Foreskin keratinocyte (primary cell): ENCODE measurements at places on chromosomes 7 and 10.

- DNase-seq, result no peak
Observed at GRCh38 chr10:87751274-87751673, 66.8 kb downstream of the ATAD1 start.

DNA sequence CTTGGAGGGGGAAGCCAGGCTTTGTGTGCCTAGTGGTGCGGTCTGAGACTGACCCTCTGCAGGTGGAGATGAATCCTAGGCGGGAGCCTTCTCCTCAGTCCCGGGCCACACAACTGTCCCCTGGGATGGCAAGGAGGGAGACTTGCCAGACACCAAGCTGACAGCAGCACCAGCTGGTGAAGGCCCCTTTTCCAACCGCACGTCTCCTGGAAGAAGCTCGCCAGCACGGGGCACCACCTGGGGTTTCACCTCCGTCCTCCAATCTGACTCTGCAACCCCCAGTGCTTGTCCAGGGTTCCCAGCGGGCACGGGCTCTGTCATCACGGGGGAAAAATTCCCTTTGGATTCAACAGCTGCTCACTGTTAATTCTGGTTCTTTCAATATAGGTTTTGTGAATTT is 34.2 kb upstream of the TCERG1L start:
- no peak for DNase-seq

GRCh38 chr10:17387861-17388503 is 66.4 kb downstream of the ST8SIA6 start:
- peak; percentile 58 for DNase-seq

- no peak for DNase-seq
Observed at GRCh38 chr10:2886662-2887061, 180.7 kb upstream of the PFKP start.

DNA sequence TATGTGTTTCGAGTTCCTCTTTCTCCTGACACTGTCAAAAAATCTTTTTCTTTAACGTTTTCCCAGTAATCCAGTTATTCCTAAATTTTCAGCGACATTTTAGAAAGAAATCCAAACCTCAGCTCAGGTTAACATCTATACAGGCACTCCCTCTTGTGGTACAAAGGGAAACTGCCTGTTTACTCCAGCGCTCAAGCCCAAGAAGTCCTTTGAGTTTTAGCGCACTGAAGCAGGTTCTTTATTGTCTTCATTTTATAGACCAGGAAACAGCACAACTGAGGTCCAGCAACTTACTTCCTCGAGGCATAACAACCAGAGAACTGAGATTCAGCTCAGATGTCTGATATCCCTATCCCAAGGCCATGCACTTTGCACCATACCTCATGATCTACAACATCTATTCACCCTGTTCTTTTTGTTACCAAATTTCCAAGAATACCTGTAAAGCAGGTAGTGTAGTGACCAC is 287.2 kb upstream of the MKLN1 start:
- peak; percentile 50 for DNase-seq

GRCh38 chr7:102434039-102434486 is 688 bp downstream of the ORAI2 start:
- no peak for DNase-seq

- DNase-seq, result no peak
Observed at GRCh38 chr10:8023321-8023720, 31.2 kb upstream of the GATA3 start.

DNA sequence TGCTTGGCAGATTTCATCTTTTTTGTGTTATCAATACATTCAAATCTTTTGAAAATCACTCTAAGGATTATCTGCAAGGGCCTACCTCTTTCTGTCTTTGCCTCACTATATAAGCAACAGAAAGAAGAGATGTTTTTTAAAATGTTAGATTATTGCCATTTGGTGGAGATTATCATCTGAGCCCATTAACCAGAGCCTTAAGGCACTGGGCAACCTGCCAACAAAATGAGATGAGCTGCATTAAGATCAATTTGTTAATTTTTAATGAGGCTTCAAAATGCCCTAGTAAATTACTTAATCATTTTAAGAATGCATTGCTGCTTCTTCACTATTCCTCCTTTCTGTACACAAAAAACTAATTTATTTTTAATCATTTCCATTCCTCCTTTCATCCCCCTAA is 314.1 kb downstream of the SNX13 start:
- DNase-seq, result no peak

- DNase-seq, result no peak
Observed at GRCh38 chr7:43508461-43508860, 74.4 kb upstream of the STK17A start.

GRCh38 chr10:89091496-89091895 is 100.9 kb downstream of the FAS start:
- DNase-seq, result no peak

DNA sequence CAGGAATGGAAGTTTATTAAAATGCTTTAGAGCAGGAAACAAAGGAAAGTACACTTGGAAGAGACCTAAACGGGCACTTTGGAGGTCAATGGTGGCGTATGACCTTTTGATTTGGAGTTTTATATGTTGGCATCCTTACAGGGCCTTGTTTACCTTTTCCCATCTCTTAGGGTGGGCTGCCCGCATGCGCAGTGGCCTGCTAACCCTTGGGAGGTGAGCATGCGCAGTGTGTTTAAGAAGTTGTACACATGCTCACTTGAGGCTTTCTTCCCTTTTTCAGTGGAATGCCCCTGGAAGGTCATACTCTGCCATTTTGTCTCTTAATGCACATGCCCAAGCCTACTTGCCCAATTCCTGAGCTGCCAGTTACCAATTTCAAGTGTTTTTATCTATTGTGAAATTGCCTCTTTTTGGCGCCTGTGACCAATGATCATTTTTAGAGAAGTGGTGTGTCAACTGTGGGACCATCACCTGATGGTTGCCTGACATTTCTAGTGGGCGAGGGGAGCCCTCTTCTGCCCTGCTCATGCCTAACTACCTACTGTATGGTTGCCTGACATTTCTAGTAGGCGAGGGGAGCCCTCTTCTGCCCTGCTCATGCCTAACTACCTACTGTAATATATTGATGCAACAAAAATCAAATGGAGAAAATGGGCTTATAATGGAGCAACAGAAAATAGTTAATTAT is 138.0 kb downstream of the PPP1R9A start:
- no peak for DNase-seq

- DNase-seq, result no peak
Observed at GRCh38 chr7:7686811-7687508, 31.4 kb downstream of the RPA3 start.

DNA sequence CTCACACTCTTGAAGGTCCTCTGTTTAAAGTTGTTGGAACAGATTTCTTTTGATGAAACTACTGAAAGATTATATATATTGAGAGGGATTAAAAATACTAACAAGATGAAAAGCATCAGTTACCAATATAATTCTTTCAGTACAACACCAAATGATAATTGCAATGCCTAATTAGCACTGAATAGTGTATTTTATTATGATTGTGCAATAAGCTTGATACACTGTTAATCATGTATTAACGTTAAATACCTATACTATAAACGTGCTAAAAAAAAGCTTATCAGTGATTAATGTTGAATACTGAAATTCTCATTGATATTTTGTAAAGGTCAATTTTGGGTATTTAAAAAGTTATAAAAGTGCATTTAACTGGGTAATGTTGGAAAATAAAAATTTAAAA is 61.5 kb downstream of the HIBADH start:
- DNase-seq, result no peak

- DNase-seq, result peak; percentile 4
Observed at GRCh38 chr10:131126321-131127137, 185.0 kb downstream of the TCERG1L start.

DNA sequence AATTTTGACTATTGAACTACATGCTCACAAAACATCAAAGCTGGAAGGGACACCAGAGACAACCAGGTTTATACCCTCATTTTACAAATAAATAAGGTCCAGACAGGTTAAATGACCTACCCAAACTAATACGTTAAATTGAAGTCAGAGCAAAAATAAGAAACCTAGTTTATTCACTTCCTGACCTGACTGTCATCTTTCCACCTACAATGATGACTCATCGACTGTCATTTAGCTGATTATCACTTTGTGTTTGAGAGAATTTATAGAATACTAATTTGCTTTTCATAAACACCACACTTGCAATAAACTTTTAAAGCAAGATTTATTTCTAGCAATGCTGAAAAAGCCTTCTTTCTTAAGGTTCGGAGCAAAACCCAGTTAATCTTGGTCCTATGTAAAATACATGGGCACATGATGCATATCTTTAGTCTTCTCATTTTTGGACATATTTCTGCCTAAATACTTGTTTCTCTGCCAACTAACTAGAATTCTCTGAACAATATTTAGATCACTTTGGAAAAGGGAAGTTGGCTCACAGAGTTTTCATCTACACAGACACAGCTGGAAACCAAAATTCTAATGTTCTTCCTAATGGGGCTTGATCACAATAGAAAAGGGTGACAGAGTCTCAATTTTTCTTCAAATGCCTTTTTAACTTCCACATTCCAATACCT is 16.7 kb upstream of the LRRN3 start:
- no peak for DNase-seq

DNA sequence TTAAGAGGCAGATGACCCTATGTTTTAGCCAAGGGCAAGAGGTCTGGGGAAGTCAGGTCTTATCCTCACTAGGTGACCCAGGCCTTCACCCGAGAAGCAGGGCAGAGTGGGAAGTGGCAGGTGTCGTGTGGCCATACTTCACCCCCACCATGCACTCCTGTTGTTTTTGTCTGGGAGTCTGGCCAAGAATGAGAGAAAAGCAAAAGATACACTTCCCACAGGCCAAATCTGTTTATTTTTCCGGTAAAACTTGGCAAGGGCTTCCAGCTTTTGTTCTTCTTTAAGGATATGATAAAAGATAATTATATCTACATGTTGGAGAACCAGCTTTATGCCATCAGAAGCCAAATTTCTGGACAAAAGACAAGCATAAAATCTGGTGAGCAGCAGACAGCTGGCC is 137.4 kb upstream of the CDC14C start:
- DNase-seq, result no peak

- no peak for DNase-seq
Observed at GRCh38 chr7:66518151-66518691, 110.5 kb upstream of the KCTD7 start.

GRCh38 chr7:24370541-24370940 is 86.6 kb downstream of the NPY start:
- DNase-seq, result no peak

- no peak for DNase-seq
Observed at GRCh38 chr10:127398140-127398970, 150.8 kb upstream of the NPS start.

- no peak for DNase-seq
Observed at GRCh38 chr10:15316145-15316544, 54.9 kb downstream of the FAM171A1 start.

GRCh38 chr7:141842904-141843303 is 1.6 kb upstream of the PRSS37 start:
- DNase-seq, result no peak

GRCh38 chr7:148095066-148095465 is 495.5 kb upstream of the C7orf33 start:
- DNase-seq, result no peak

GRCh38 chr10:95841661-95842498 is 65.9 kb upstream of the CC2D2B start:
- peak; percentile 22 for DNase-seq

GRCh38 chr7:16080131-16080530 is 341.2 kb downstream of the CRPPA start:
- DNase-seq, result peak; percentile 54

- no peak for DNase-seq
Observed at GRCh38 chr7:117759950-117760640, 113.1 kb downstream of the CTTNBP2 start.

GRCh38 chr7:91443862-91444261 is 179.6 kb downstream of the FZD1 start:
- no peak for DNase-seq

- no peak for DNase-seq
Observed at GRCh38 chr7:81902536-81902935, 132.7 kb upstream of the HGF start.

GRCh38 chr10:32160864-32161263 is 104.6 kb upstream of the KIF5B start:
- no peak for DNase-seq

GRCh38 chr10:63115732-63116383 is 17.3 kb upstream of the NRBF2 start:
- peak; percentile 80 for DNase-seq

- DNase-seq, result peak; percentile 88
Observed at GRCh38 chr7:52500841-52501240, 534.6 kb upstream of the POM121L12 start.

DNA sequence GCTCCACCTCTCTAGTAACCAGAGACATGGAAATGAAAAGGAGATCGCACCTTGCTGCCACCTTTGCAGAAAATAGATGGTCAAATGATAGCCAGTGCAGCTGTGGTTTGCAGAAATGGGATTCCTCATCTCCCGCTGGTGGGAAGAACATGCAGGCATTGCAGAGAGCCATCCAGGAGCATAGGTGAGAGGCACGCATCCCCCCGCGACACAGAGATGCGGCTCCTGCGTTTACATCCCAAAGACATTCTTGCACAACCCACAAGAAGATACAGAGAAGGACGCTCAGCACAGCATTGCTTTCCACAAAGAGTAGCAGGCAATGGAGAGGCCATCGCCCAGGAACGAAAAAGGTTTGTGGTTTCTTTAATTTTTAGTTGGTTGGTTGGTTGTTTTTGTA is 56.2 kb downstream of the OAT start:
- DNase-seq, result no peak

GRCh38 chr10:110710621-110711020 is 66.5 kb downstream of the RBM20 start:
- DNase-seq, result no peak

- DNase-seq, result no peak
Observed at GRCh38 chr10:7826971-7827370, 8.7 kb downstream of the TAF3 start.

DNA sequence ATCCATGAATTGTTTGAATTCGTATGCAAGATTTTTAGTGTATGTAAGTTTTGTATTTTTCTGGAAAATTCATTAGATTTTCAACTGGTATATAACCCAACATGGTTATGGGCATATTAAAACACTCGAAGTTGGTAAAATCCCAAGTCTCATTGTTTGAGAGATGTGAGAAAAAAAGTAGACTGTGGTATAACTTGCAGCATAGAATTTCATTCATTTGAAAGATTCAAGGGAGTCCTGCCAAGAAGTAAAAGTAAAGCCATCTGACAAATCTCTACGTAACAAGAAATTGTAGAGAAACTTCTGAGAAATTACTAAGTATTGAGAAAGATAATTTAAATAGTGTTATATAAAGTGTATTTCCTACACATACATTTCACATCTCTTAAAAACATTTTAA is 40.2 kb downstream of the SEMA3E start:
- no peak for DNase-seq

- no peak for DNase-seq
Observed at GRCh38 chr10:119313644-119314043, 106.3 kb downstream of the GRK5 start.

GRCh38 chr10:117078168-117078837 is 59.8 kb downstream of the VAX1 start:
- DNase-seq, result peak; percentile 29

DNA sequence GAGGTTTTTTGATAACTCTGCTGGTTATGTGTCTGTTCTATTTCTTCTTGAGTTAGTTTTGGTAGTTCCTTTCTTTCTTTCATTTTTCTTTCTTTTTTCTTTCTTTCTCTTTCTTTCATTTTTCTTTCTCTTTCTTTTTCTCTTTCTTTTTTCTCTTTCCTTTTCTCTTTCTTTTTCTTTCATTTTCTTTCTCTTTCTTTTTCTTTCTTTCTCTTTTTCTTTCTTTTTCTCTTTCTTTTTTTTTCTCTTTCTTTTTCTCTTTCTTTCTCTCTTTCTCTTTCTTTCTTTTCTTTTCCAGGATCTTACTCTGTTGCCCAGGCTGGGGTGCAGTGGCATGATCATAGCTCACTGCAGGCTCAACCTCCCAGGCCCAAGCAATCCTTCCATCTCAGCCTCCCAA is 20.4 kb upstream of the RHBDD2 start:
- DNase-seq, result no peak

GRCh38 chr7:12770227-12770975 is 83.0 kb downstream of the ARL4A start:
- DNase-seq, result no peak
